ENCODE measurements at places on chromosomes 7 and 10.

- DNase-seq, result no peak
Measured at GRCh38 chr7:41948503-41948902, 245.6 kb upstream of the INHBA start.

DNA sequence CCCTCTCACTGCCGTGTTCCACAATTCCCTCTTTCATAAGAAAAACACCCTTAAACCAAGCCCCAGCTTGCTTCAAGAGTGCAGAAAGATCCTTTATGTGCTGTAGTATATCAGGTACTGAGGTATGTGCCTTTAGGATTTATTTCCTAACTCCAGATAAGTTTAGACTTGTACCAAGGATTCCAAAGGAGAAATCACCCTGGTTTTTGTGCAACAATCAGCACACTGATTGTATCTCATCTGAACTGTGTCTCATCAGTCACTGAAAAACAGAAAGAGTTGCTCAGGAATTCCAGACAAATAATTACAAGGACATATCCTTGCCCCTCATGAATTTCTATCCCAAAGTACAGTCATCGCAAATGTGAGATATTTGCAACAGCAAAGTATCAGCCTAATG is 77.2 kb upstream of the PTPRZ1 start:
- DNase-seq, result no peak

DNA sequence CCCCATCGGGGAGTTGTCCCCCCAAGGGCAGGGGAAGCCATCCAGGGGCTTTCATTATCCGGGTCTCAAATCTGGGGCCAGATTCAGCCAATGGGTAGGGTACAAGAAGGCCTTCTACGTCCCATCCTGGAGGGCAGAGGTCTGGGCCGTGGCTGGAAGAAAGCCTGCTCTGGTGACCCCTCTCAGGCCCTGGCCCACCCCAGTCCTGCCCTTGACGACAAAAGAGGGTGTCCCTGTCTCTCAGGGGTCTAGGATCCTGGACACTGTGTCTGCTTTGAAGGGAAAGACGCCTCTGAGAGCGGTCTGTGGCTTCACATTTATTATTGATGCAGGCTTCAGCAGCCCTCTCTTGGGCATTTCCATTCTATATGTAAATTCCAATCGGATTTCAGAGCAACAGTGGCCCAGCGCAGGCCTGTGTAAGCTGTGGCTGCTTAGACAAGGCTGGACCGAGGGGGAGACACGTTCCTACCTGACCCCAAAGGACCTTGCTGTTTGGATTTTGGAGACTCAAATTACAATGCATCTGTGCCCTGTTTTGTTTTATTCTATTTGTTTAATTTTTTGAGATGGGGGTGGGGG is 83.2 kb upstream of the BAIAP2L1 start:
- DNase-seq, result no peak

DNA sequence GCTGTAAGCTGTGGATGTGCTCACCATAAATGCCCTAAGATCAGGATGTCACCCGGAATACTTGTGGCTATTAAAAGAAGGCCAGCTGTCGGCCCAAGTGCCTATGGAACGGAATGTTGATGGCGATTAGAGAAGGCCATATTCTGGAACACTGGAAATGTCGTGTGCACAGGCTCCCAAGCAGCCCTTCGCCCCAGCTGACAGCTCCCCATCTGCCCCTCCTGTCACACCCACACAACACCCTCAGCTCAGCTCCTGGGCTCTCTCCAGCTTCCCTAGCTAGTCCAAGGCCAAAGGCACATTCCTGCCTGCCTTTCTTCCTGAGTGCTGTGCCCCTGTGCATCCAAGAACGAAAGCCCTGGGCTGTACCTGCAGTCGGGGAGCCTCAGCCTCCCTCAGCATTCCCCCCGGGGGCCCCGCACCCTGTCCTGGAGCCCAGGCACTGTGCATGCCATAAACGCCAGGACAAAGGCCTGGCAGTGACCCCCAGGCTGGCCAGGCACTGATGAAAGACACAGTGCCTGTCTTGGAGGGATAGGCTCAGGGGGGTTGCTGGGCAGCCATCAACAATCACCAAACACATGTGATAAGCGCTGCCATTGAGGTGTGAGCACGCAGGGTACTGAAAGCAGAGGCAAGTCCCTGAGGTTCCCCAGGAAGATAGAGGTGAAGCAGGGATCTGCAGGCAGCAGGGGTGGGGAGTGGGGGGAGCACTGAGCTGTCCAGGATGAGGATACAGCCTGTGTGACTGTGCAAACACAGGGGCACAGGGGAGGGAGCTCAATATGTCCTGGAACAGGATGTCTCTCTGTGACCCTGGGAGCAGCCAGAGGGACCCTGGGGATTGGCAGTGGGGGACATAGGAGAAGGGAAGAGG is 3.7 kb upstream of the LDB3 start:
- DNase-seq, result no peak

DNA sequence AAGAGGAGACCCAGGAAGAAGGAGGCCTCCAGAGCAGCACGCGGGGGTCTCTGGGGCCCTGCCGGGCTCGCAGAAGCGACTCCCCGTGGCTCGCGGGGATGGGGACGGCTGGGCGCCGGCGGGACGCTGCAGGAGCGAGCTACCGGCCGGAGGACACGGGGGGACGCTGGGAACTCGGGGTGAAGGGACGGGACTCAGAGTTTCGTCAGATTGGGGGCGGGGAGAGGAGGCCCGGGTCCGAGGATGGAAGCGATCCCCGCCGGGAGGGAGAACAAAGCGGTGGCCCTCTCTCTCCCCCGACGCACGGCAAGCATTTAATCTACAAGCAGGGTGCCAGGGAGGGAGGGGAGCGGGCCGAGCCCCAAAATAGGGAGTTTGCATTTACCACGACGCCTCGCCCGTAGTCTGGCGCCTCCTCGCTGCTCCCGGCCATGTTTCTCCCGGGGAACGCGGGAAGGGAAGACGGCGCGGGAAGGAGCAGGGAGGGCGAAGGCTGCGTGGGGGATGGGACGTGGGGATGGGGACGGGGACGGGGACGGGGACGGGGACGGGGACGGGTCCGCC is at the start of gene PRTFDC1:
Gene PRTFDC1, minus strand, starts transcription at position 464 of the 564 bp plus-strand sequence. Its CDS starts 31 bp downstream, at position 433.
- DNase-seq, result peak; percentile 32

Measured in CD4-positive, alpha-beta T cell treated with Interferon alpha-2 for 1 hour (primary cell).